ENCODE measurements at places on chromosomes 2 and 18.

DNA sequence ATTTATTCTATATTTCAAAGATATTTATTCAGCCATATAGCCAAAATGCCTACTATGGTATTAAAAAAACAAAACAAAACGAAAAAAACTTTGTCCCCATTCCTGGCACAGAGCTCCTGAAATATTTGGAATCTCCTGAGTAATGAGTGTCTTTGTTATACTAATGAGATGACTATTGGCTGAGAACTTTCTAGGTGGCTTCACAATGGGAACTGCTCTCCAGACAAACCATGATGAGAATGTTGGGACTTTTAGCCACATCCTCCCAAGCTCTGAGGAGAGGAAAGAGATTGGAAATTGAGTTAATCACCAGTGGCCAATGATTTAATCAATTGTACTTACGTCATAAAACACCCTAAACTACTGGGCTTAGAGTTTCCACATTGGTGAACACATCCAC is 631.8 kb upstream of the SETBP1 start:
- H3K4me1 ChIP-seq = no peaks in the 10 kb centered on the region
- H3K4me3 ChIP-seq = no peak overlapping the region
- DNase-seq = no peak
- no peaks in the 10 kb centered on the region for H3K27me3 ChIP-seq
- no peak overlapping the region for H3K27ac ChIP-seq

DNA sequence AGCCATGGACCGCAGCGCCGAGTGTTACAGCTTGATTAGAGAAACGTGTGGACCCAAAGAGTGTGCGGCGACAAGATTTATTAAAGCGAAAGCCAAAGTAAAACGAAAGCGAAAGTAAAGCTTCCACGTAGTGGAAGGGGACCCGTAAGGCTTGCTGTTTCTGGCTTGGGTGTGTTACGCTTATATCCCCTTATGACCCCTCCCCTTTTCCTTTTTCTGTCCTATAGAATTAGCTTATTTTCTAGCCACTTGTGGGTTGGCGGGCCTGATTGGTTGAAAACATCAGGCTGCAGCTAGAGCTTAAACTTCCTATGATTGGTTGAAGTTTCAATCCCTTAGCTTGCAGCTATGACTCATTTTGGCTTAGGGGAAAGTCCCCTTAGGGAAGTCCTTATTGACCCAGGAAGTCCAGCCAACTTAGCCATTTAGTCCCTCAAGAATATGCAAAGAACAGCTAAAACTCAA is 969.7 kb downstream of the DCDC2C start:
- H3K27ac ChIP-seq = no peak overlapping the region
- DNase-seq = no peak
- H3K27me3 ChIP-seq = no peaks in the 10 kb centered on the region
- H3K36me3 ChIP-seq = no peaks in the 10 kb centered on the region
- no peaks in the 10 kb centered on the region for H3K4me1 ChIP-seq
- no peak overlapping the region for H3K4me3 ChIP-seq

- H3K27me3 ChIP-seq = no peaks in the 10 kb centered on the region
- DNase-seq = no peak
- no peak overlapping the region for H3K4me3 ChIP-seq
- H3K27ac ChIP-seq = no peak overlapping the region
- H3K4me1 ChIP-seq = no peaks in the 10 kb centered on the region
These were observed 251.1 kb downstream of the SP3 start for GRCh38 chr2:173713904-173714555.

- no peaks in the 10 kb centered on the region for H3K4me1 ChIP-seq
- H3K4me3 ChIP-seq = no peak overlapping the region
- no peaks in the 10 kb centered on the region for H3K27me3 ChIP-seq
- H3K36me3 ChIP-seq = no peaks in the 10 kb centered on the region
These were observed 79.8 kb downstream of the C1QL2 start for GRCh38 chr2:119078796-119079195.

DNA sequence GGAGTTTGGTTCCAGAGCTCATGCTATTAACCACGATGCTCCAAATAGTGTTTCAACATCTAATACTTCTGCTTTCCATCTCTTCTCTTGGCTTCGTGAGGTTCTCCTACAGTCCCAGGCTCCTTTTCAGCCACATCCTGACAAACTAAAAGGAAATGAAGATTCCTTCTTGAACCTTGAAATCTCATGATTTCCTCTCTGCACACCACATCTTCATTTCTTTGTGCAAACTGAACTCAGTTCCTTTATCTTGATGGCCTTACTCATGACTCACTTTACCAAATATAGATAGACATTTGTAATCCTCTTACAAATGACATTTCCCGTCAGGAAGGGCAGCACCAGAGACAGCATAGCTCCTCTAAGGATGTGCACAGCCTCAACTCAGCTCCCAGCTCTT is 50.0 kb upstream of the ITGA4 start:
- no peak overlapping the region for H3K4me3 ChIP-seq
- no peaks in the 10 kb centered on the region for H3K36me3 ChIP-seq
- no peak overlapping the region for H3K27ac ChIP-seq
- no peaks in the 10 kb centered on the region for H3K27me3 ChIP-seq

GRCh38 chr18:32891130-32891529 is 118.3 kb upstream of the KLHL14 start:
- H3K27me3 ChIP-seq = no peaks in the 10 kb centered on the region
- H3K36me3 ChIP-seq = no peaks in the 10 kb centered on the region
- no peak overlapping the region for H3K27ac ChIP-seq

GRCh38 chr2:106703161-106703560 is 182.8 kb downstream of the ST6GAL2 start:
- H3K4me1 ChIP-seq = peaks cover 10% of the 10 kb centered on the region
- no peak overlapping the region for H3K4me3 ChIP-seq
- H3K27me3 ChIP-seq = no peaks in the 10 kb centered on the region
- no peak overlapping the region for H3K27ac ChIP-seq
- no peak for DNase-seq

DNA sequence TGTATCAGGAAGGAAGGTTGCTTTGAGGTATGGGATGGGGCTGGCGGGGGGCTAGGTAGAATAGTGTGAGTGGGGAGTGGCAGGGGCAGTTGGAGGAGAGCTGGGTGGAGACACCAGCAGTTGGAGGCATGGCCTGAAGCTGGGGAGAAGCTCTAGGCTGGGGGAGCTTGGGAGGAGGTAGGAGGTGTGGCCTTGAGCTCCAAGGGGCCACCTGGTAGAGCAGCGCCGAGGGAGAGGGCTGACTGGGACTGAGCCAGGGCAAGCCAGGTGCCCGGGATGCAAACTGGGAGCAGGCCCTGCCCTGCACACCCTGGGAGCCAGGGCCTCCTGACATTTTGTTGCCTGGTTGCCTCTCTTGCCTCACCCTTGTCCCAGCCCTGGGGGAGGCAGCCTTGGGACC is 33.1 kb upstream of the PDIA6 start:
- no peak overlapping the region for H3K27ac ChIP-seq
- no peaks in the 10 kb centered on the region for H3K36me3 ChIP-seq
- no peaks in the 10 kb centered on the region for H3K27me3 ChIP-seq
- DNase-seq = no peak
- H3K4me1 ChIP-seq = no peaks in the 10 kb centered on the region
- H3K4me3 ChIP-seq = no peak overlapping the region

GRCh38 chr2:178194600-178195389 is 483 bp downstream of the OSBPL6 start:
- H3K27me3 ChIP-seq = no peaks in the 10 kb centered on the region
- H3K4me1 ChIP-seq = peaks cover 13% of the 10 kb centered on the region
- peak overlapping the region; percentile 84 for H3K4me3 ChIP-seq
- no peak for DNase-seq

DNA sequence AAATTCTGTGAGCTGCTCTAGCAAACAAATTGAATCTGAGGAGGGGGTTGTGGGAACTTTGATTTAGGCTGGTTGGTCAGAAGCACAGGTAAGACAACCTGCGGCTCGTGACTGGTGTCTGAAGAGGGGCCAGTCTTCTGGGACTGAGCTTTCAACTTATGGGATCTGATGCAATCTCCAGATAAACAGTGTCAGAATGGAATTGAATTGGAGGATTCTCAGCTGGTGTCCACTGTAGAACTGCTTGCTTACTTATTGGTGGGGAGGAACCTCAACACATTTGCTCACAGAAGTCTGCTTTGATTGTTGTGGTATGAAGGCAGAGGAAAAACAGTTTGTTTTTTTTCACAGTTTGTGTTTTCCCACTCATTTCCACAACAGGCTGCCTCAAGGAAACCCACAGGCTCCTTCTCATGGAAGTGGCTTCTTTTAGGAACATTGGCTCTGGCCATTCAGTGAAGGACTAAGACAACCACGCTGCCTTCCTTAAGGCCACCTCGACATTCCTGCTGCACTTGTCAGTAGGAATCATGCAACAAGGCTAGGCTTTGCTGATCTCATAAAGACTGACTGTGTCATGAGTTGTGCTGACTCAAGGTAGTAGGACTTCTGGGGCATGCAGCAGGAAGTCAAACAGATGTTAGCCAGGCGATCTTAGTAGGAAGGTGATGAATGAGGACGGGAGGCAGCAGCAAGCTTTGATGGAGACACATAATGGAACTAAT is 104.7 kb downstream of the TSN start:
- no peak overlapping the region for H3K27ac ChIP-seq
- no peak overlapping the region for H3K4me3 ChIP-seq
- H3K4me1 ChIP-seq = no peaks in the 10 kb centered on the region
- DNase-seq = no peak
- no peaks in the 10 kb centered on the region for H3K27me3 ChIP-seq

GRCh38 chr2:12282780-12283695 is 433.7 kb upstream of the TRIB2 start:
- no peak overlapping the region for H3K4me3 ChIP-seq
- H3K4me1 ChIP-seq = peaks cover 16% of the 10 kb centered on the region
- no peak overlapping the region for H3K27ac ChIP-seq
- no peaks in the 10 kb centered on the region for H3K36me3 ChIP-seq
- no peaks in the 10 kb centered on the region for H3K27me3 ChIP-seq

DNA sequence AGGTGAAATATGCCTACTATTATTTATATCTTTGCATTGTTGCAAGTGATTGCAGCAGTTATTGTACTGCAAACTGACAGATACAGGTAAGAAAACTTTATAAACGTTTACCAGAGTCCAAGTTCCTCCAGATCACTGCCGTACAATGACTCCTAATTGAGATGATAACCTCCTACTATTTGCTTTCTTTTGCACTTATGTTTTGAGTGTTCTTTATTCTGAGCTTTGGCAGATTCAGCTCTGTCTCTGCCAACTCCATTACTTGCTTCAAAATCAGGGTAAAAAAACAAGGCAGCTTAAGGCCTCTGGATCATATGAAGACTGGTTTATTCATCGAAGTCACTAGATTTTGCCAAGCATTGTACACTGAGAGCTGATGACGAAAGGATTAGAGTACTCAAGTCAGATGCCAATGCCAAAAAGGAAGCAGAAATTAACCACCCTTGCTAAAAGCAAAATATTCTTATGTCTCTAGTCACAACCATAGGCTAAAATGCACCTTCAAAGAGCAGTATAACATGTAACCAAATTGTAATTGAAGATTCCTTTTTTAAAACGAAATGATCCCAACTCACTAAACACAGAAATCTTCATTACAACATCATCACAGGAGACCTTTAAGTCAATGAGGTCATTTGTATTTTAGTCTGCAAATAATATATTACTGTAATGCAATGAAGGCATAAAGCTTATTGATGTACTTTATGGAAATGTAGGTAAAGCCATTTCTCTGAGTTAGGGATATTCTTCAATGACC is 10.5 kb upstream of the IKZF2 start:
- no peak for DNase-seq
- H3K4me3 ChIP-seq = no peak overlapping the region
- H3K4me1 ChIP-seq = no peaks in the 10 kb centered on the region
- no peaks in the 10 kb centered on the region for H3K36me3 ChIP-seq

- H3K27ac ChIP-seq = no peak overlapping the region
- no peak overlapping the region for H3K4me3 ChIP-seq
- no peak for DNase-seq
- H3K4me1 ChIP-seq = no peaks in the 10 kb centered on the region
These were observed 74.6 kb upstream of the DOK6 start for GRCh38 chr18:69326094-69326493.

GRCh38 chr2:32425719-32426141 is 68.9 kb downstream of the BIRC6 start:
- DNase-seq = no peak
- H3K27me3 ChIP-seq = no peaks in the 10 kb centered on the region
- no peaks in the 10 kb centered on the region for H3K36me3 ChIP-seq
- no peak overlapping the region for H3K27ac ChIP-seq
- H3K4me3 ChIP-seq = no peak overlapping the region
- H3K4me1 ChIP-seq = peaks cover 45% of the 10 kb centered on the region

DNA sequence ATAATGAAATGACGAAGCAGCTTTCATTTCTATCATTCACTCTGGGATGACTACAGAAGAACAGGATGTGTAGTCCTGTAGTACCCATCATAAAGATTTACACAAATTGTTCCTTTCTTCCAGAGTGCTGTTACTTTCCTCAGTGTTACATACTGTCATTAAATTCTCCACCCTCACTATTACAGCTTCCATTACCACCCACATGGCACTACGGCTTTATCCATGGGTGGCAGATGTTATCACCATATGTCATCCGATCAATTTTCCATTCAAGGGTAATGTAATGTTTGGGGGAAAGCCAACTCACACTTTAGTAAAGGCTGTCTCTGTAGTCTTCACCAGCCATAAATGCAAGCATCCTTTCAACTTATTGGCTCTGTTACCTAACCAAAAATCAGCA is 7.1 kb upstream of the CSRNP3 start:
- no peaks in the 10 kb centered on the region for H3K4me1 ChIP-seq
- H3K27ac ChIP-seq = no peak overlapping the region
- H3K27me3 ChIP-seq = no peaks in the 10 kb centered on the region
- DNase-seq = no peak
- H3K36me3 ChIP-seq = no peaks in the 10 kb centered on the region
- H3K4me3 ChIP-seq = no peak overlapping the region

DNA sequence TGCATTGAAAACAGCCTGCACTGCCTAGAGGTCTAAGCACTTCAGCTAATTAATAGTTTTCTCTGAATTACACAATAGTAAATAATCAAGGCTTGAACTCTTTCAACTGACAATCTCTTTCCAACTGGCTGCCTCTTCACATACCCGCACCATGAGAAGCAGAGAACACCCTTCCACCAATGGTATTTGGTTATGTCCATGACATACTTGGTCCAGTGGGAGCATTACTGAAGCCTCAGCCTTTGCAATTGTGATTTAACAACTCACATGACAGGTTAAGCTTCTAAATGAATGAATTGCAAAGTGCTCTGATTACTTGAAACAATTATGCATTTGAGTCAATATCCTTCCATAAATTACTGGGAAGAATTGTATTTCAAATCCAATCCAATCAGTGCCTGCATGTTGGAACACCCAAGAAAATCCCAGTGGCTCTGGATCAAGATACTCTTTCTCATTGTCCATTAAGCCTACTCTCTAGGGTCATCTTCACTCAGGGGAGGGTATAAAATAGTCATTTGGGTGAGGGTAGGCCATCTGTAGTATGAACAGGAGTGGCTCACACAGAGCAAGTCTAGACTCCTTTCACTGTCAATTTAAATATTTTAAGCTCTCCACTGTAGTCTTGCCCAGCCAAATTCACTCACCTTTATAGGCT is 101.1 kb downstream of the HS1BP3 start:
- no peaks in the 10 kb centered on the region for H3K36me3 ChIP-seq
- no peak for DNase-seq

DNA sequence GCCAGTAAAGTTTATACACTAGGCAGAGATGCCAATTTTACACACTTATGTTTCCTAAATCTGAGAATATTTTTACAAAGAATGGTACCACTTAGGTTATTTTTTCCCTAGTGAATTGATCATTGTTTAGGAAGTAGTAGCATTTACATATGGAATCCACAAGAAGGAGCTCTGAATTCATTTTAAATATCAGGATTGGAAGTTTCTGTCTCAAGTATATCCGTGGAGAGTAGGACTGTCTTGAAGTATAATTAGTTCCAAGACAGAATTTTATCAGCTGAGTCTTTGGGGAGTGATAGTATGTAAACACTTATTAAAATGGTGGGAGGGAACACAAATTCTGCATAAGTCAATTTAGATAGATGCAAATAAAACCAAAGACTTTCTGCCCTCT is 82.3 kb upstream of the FAM98A start:
- no peaks in the 10 kb centered on the region for H3K36me3 ChIP-seq
- no peaks in the 10 kb centered on the region for H3K4me1 ChIP-seq
- no peak overlapping the region for H3K27ac ChIP-seq
